ENCODE measurements at places on chromosomes 3 and 15. TPM values are rescaled to one million over a fixed set of nuclear protein-coding genes. Genes with fewer than 3 reads are reported as not detected.

- H3K36me3 ChIP-seq = peaks cover 2% of the 10 kb centered on the region
- no peak for DNase-seq
- H3K27me3 ChIP-seq = no peaks in the 10 kb centered on the region
- H3K4me3 ChIP-seq = no peak overlapping the region
Measured at GRCh38 chr3:97938444-97938843, 33.8 kb downstream of the RIOX2 start.

- no peaks in the 10 kb centered on the region for H3K36me3 ChIP-seq
- H3K27me3 ChIP-seq = peaks cover 51% of the 10 kb centered on the region
- DNase-seq = no peak
- H3K4me1 ChIP-seq = peaks cover 10% of the 10 kb centered on the region
Measured at GRCh38 chr3:146250449-146251382, at the start of gene PLSCR4. TSS of gene PLSCR4 (minus strand) at chr3:146251105. CDS start at chr3:146222071, 29,034 bp downstream.

- H3K4me1 ChIP-seq = peaks cover 3% of the 10 kb centered on the region
- no peak overlapping the region for H3K27ac ChIP-seq
- DNase-seq = no peak
Measured at GRCh38 chr3:126971891-126972351, 11.0 kb upstream of the PLXNA1 start.

- H3K4me1 ChIP-seq = no peaks in the 10 kb centered on the region
- no peak for DNase-seq
- peaks cover 34% of the 10 kb centered on the region for H3K27me3 ChIP-seq
- no peak overlapping the region for H3K27ac ChIP-seq
- no peak overlapping the region for H3K4me3 ChIP-seq
- H3K36me3 ChIP-seq = no peaks in the 10 kb centered on the region
Measured at GRCh38 chr3:138442433-138442832, 8.0 kb downstream of the ESYT3 start.

SYNM gene
- 1.4 TPM for total RNA-seq

Data from T-helper 17 cell (primary cell).